ENCODE measurements at places on chromosomes 4 and X. TPM values are rescaled to one million over a fixed set of nuclear protein-coding genes. Genes with fewer than 3 reads are reported as not detected.
A peak's percentile ranks its signal among the peaks of the same experiment; 100 is the strongest.

DNA sequence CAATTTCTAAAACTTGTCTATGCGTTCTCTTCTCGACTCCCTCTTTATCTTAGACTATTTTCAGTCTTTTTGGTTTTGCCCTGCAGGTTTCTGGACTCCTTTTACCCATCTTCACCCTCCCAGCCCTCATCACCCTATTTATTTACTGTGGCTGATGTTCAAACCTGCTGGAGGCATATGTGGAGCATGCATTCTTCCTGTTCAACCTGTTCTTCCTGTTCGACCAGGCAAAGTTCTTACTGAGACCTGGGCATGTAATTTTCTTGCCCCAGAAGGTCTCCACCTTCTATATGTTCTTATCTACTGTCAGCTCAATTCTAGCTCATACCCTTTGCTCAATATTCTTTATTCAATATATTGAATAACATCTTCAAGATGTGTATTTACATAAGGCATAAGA lies 69.4 kb upstream of the AGA start:
- H3K4me1 ChIP-seq = no peaks in the 10 kb centered on the region
- H3K36me3 ChIP-seq = no peaks in the 10 kb centered on the region
- H3K27me3 ChIP-seq = no peaks in the 10 kb centered on the region
- no peak for DNase-seq
- no peak overlapping the region for H3K27ac ChIP-seq

DNA sequence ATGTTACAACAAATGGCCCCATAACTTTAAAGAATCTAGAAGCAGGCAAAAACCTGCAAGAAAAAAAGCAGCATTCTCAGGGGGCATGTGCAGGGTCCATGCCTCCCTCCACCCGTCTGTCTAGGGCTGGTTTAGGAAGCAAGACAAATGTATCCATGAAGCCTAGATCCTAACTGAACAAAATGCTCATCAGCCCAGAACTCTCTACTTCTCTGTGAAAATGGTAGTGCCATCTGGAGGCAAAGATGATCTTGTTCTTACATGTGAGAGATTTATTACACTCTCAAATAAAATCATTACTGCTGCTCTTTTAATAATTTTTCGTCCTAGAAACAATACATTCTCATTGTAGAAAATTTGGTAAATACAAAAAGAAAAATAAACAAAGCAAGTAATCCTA lies 26.7 kb downstream of the NR3C2 start:
- peaks cover 14% of the 10 kb centered on the region for H3K4me1 ChIP-seq
- H3K27ac ChIP-seq = no peak overlapping the region
- no peaks in the 10 kb centered on the region for H3K36me3 ChIP-seq
- no peak overlapping the region for H3K4me3 ChIP-seq
- no peaks in the 10 kb centered on the region for H3K27me3 ChIP-seq

DNA sequence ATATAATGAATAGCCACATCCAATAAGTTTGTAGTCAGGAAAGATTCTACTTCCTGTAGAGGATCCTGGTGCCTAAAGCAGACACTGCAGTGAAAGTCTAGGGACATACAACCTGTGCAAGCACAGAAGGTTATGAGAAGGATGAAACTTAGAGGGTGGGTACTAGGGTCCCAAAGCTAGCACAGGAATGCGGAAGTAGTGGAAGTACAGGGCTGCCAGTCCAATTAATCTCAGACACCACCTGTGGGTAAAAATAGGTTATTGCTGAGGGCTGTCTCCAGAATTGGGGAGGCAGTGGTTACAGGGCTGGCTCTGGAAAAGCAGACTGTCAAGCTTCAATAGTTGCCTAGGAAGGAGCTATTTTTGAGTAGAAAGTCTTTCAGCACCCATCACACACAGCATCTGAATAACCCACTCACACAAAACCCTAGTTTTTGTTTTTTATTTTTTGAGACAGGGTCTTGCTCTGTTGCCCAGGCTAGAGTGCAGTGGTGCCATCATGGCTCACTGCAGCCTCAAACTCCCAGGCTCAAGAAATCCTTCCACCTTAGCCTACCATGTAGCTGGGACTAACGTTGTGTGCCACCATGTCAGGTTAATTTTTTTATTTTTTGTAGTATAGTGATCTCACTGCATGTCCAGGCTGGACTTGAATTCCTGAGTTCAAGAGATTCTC lies 50.8 kb upstream of the ELF2 start:
- H3K4me3 ChIP-seq = no peak overlapping the region
- H3K27me3 ChIP-seq = no peaks in the 10 kb centered on the region
- no peaks in the 10 kb centered on the region for H3K36me3 ChIP-seq
- no peaks in the 10 kb centered on the region for H3K4me1 ChIP-seq
- no peak for DNase-seq
- no peak overlapping the region for H3K27ac ChIP-seq

DNA sequence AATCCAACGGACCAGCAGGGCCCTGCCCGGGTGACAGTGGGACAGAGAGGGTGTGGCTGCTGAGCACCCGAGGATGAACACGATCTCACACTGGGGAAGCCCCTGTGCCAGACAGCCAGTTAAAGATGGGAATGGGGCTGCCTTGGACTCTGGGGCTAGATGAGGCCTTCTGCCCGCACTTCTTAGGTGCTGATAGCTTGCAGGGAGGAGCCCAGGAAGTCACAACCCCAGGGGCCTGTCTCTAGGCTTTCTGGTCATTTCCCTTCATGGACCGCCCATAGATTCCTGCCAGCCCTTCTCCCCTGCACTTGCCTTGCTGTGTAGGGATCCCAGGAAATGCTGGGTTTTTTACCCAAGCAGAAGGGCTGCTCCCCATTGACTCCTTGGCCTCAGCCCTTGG lies 6.2 kb downstream of the ZNF275 start:
- peaks cover under 1% of the 10 kb centered on the region for H3K4me1 ChIP-seq
- H3K4me3 ChIP-seq = no peak overlapping the region
- H3K27ac ChIP-seq = no peak overlapping the region
- no peaks in the 10 kb centered on the region for H3K36me3 ChIP-seq

DNA sequence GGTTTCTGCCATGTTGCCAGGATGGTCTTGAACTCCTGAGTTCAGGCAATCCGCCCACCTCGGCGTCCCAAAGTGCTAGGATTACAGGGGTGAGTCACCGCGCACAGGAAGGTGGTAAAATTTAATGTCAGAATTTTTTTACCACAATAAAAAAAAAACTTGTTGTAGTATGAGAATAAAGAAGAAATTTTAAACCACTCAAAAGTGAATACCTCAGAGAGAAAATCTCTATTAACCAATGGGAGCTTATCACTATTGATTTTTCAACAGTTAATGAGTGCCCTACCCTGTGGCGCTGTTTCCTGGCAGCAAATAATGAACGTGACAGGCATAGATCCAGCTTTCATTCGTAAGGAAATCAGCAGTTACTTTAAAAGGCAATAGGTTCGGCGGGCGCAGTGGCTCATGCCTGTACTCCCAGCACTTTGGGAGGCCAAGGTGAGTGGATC lies 32.7 kb upstream of the SLC25A4 start:
- DNase-seq = no peak
- H3K27me3 ChIP-seq = no peaks in the 10 kb centered on the region
- no peak overlapping the region for H3K4me3 ChIP-seq
- no peaks in the 10 kb centered on the region for H3K36me3 ChIP-seq
- peaks cover 24% of the 10 kb centered on the region for H3K4me1 ChIP-seq

DNA sequence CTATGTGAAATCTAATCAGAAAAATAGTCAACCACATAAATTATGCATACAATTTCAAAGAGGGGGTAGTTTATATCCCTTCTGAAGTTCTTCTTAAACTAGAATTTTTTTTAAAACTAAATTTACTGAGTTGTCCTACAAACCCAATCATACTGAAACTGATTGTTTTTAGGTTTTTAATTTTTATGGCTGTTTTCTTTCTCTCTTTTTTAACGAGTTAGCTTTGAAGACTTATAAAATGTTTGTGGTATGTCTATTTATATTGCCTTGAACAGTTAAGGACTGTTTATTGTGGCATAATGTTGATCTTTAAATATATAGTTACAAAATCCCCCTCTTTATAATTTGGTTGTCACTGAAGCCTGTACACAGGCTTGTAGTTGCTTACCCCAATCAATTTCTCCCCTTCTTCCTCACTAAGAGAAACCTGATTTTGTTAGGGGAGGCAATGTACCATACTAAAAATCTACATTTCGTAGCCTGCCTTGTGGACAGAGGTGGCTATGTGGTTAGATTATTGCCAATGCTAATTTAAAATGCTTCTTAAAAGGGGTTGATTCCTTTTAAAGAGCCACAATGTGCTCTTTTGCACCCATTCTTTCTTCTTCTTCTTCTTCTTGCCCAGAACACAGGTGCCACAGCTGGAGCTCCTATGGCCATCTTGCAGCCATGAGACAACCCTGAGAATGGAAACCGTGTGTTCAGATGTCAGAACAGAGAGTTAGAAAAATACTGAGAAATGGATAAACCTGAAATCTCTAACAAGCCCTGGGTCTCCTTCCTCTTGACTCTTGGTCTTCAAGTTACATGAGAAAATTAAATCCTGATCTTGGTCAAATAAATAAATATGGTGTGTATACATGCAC lies 102.7 kb upstream of the ZNF827 start:
- no peaks in the 10 kb centered on the region for H3K4me1 ChIP-seq
- no peak overlapping the region for H3K4me3 ChIP-seq
- no peak for DNase-seq
- H3K36me3 ChIP-seq = no peaks in the 10 kb centered on the region
- H3K27ac ChIP-seq = no peak overlapping the region

- no peaks in the 10 kb centered on the region for H3K36me3 ChIP-seq
- DNase-seq = peak; percentile 26
- H3K27ac ChIP-seq = no peak overlapping the region
- H3K4me1 ChIP-seq = no peaks in the 10 kb centered on the region
- no peaks in the 10 kb centered on the region for H3K27me3 ChIP-seq
These were observed 30.3 kb upstream of the GLRB start for GRCh38 chr4:157045507-157046127.

DNA sequence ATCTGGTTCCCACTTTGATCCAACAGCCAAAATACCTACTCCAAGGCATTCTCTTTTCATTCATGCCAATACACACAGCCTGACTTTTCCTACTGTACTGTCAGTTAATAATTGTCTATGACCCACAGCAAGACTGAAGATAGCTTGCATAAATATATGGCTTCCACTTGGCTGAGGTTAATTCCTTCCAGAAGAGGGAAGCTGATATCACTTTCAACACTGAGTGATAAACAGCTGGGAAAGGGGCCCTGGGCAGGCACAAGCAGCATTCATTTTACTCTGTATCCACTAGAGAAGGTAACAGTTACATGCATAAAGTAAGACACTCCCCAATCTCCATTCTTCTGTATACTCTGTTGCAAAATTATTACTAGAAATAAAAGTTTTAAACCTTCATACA lies 200.2 kb upstream of the UGT8 start:
- H3K27me3 ChIP-seq = no peaks in the 10 kb centered on the region
- no peaks in the 10 kb centered on the region for H3K36me3 ChIP-seq
- no peak overlapping the region for H3K27ac ChIP-seq
- H3K4me3 ChIP-seq = no peak overlapping the region
- no peak for DNase-seq

GRCh38 chr4:26893491-26893890 lies 32.9 kb downstream of the STIM2 start:
- H3K27me3 ChIP-seq = no peaks in the 10 kb centered on the region
- H3K4me3 ChIP-seq = no peak overlapping the region
- no peak overlapping the region for H3K27ac ChIP-seq
- H3K36me3 ChIP-seq = no peaks in the 10 kb centered on the region
- no peaks in the 10 kb centered on the region for H3K4me1 ChIP-seq

- H3K27ac ChIP-seq = no peak overlapping the region
- no peaks in the 10 kb centered on the region for H3K27me3 ChIP-seq
- no peaks in the 10 kb centered on the region for H3K4me1 ChIP-seq
- H3K4me3 ChIP-seq = no peak overlapping the region
These were observed 47.8 kb upstream of the ARHGAP24 start for GRCh38 chr4:85427123-85427522.

Gene ARL9
- total RNA-seq = not detected

Gene C4orf36
- total RNA-seq = 5.3 TPM

Gene OTUD6A
- not detected for total RNA-seq

Gene GIMD1
- not detected for total RNA-seq

Gene RASSF6
- total RNA-seq = 2.6 TPM

Gene HS3ST1
- 2.7 TPM for total RNA-seq

Gene EXOC1
- total RNA-seq = 32.9 TPM
